CD4-positive, alpha-beta T cell treated with Interleukin-12 subunit alpha and Interleukin-12 subunit beta, for 1 hour (primary cell): ENCODE measurements at places on chromosomes 16 and 17.

DNA sequence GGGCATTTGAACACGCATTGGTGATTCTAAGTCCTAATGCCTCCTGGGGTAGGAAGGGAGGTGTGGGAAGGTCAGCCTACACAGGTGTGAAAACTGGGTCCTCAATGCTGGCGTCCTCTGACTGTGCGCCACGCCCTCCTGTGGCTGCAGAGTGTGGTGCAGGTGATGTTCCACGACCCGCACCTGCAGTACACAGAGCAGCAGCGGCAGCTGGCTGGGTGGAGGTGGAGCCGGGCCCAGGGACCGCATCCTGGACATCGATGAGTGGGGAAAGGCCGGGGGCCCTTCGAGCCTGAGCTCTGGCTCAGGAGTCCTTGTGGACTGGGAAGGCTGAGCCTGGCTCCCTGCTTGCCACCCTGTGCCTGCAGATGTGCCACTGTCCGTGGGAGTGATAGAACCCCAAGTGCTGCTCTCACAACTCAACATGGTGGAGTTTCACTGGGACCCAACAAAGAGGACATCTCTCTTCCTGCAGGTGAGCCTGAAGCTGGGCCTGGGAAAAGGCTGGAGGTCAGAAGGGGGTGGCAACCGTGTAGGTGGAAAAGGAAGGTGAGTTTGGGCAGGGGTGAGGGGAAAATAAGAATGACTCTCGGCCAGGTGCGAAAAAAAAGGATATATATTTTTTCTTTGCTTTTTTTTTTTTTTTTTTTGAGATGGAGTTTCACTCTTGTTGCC, 14.0 kb upstream of the STAC2 start:
- peak; percentile 81 for DNase-seq

- no peak for DNase-seq
Observed at GRCh38 chr16:23107117-23107516, 42.1 kb downstream of the USP31 start.

DNA sequence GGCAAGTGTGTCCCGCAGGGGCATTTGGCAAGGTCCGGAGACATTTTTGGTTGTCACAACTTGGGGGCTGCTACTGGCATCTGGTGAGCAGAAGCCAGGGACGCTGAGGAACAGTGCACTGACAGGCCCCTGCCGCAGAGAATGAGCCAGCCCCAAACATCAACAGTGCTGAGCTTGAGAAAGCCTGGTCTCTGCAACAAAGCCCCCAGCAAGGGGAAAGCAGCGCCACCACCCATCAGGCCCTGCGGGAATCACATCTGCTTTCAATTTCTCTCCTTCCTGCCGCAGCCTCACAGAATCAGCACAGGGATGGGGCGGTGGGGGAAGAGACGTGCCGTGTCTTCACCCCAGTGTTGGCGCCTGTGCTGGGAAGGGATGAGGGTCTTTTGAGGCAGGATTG, 14.8 kb upstream of the PRPSAP1 start:
- no peak for DNase-seq

- peak; percentile 45 for DNase-seq
Observed at GRCh38 chr16:57999366-57999970, 1.0 kb downstream of the ZNF319 start.

GRCh38 chr16:50058091-50058771, 7.5 kb upstream of the HEATR3 start:
- DNase-seq = no peak

GRCh38 chr16:14249291-14250032, 178.3 kb downstream of the MRTFB start:
- peak; percentile 59 for DNase-seq

DNA sequence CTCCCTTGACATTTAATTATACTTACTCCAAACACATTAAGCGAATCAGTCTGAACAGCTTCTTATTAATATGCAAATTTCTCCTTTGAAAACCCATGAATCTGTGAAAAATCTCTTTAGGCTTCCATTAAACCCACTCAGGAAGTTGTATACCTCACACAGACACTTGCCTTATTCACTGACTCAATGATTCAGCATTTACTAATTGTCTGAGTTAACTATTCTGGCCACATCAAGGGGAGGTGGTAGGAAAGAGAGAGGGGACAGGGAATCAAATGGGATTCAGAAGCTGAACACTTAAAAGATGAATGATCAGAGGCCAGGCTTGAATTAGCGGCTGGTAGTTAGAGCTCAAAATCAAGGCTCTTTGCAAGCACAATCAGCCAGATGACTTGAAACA, 70.0 kb downstream of the HS3ST3A1 start:
- DNase-seq = no peak
